Fibroblast of lung (primary cell): ENCODE measurements at places on chromosomes 3 and 15. TPM values are rescaled to one million over a fixed set of nuclear protein-coding genes. Genes with fewer than 3 reads are reported as not detected.

GRCh38 chr15:30990036-30990435, 1.4 kb downstream of the MTMR10 start:
- DNase-seq: no peak

DNA sequence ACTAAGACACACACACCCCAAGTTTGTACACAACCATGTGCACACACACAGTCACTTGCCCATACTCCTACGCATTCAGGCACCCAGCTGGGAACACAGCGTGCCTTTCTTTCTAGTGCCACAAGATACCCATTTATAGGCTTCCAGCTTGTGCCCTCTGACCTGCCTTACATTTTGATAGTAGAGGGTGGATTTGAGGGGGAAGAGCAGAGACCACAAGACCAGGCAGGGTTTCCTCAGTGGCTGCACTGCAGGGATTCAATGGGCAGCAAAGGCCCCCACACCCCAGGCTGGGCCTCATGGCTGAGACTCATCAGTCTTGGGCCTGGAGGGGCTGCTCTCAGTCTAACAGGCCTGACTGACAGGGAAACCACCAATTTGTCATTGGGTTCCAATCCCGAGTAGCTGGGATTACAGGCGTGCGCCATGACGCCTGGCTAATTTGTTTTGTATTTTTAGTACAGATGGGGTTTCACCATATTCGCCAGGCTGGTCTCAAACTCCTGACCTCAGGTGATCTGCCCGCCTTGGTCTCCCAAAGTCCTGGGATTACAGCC, 18.8 kb upstream of the ANKDD1A start:
- no peak for DNase-seq

- DNase-seq: no peak
Measured at GRCh38 chr3:126442094-126442855, 33.4 kb downstream of the ZXDC start.

GRCh38 chr3:42071904-42072812, 19.0 kb upstream of the TRAK1 start:
- DNase-seq: peak; percentile 68

DNA sequence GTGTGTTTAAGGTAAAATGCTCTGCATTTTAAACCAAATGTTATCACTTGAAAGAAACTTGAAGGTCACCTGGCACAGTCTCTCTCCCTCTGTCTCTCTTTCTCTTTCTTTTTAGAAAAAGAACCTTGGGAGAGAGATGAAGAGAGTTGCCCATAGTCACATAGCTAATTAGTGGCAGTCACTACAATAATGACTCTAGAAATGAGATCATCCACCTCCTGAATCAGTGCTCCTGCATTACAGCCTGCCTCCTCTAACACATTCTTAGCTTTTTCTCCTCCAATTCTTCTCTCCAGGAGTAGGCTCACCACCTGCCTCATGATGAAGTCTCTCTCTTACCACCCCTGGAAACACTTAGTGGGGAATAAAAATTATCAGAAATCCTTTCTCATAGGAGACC, 2.5 kb downstream of the MYH15 start:
- no peak for DNase-seq

GRCh38 chr3:10483364-10483675, 22.1 kb downstream of the ATP2B2 start:
- no peak for DNase-seq

DNA sequence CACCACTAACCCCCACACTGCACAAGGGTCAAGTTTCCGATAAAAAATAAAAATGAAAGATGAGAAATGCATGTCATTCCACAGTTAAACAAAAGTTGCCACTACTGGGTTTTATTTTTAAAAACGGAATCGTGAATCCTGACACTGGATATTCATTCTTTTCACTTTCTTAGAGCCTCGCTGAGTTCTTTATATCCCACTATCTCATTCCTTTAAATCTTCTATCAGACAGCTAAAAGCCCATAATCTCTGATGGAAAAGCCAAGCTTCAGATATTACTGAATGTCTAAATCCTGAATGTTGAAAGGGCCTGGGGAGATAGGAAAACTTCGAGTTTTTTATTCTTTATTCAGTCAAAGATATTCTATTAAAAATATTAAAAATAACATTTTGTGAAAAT, 11.7 kb downstream of the RIOX2 start:
- no peak for DNase-seq

DNA sequence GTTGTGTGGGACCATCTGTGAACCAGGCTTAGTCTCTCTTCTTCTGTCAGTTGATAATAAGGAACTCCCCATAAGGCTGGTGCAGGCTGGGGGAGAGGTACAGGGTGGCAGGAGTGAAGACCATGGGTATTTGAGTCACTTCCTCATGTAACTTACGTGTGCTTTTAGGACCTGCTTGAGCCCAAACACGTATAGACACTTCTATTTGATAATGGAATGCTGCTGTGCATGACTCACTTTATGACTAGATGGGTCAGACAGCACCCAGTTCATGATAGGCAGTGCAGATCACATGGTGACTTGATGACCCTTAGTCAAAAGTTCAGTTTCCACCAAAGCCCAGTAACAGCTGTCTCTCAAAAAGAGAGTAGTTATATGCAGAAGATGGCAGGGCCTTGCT, 490.9 kb downstream of the ZBBX start:
- DNase-seq: no peak

- DNase-seq: no peak
Measured at GRCh38 chr3:114392831-114393230, 99.0 kb downstream of the TIGIT start.

- no peak for DNase-seq
Measured at GRCh38 chr3:66320390-66320789, 99.6 kb downstream of the SLC25A26 start.

DNA sequence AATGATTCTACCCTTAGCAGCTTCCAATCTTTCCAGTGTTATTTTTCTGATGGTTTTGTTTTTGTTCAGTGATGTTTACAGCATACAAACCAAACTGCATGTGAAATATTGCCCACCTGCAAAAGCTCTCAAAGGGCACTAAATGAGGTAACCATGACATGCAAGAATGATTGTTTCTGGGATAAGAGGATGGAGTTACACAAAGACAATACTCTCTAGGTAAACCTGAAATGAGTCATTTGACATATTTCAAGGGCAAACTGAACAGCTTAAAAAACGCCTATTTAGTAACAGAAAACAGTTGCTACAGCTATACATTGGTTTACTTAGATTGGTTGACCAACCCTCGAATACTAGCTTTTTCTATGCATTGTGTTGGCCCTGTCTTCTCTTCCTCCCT, 481.7 kb downstream of the ZPLD1 start:
- no peak for DNase-seq

The PLOD2 gene
- 38.1 and 91.8 TPM in 2 replicates for polyA plus RNA-seq

The RETNLB gene
- not detected in 2 replicates for polyA plus RNA-seq

The VGLL3 gene
- 41.8 and 222 TPM in 2 replicates for polyA plus RNA-seq

The P2RY1 gene
- polyA plus RNA-seq: 0.62 and 1.1 TPM in 2 replicates

The ATP8B4 gene
- 1.5 and 3.5 TPM in 2 replicates for polyA plus RNA-seq

The LYZL4 gene
- polyA plus RNA-seq: not detected in 2 replicates

The SCAMP5 gene
- 0.93 and 1.2 TPM in 2 replicates for polyA plus RNA-seq
